ENCODE measurements at places on chromosomes 16 and 17.

- DNase-seq = no peak
Measured at GRCh38 chr17:72463287-72464102, 342.7 kb downstream of the SOX9 start.

GRCh38 chr17:80822700-80823410, 168.8 kb upstream of the CHMP6 start:
- DNase-seq = no peak

- no peak for DNase-seq
Measured at GRCh38 chr17:15236281-15237105, 28.6 kb downstream of the PMP22 start.

DNA sequence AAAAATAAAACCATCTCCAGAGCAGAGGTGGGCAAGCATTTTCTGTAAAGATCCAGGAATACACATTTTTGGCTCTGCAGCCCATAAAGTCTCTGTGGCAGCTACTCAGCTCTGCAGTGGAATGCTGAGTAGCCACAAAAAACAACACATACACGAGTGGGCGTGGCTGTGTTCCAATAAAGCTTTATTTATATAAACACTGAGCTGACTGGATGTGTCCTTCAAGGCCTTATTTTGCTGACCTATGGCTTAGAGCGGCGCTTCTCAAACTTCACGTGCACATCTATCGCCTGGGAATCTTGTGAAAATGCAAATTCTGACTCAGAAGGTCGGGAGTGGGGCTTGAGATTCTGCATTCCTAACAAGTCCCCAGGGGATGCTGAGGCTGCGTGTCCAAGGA, 39.7 kb downstream of the XYLT1 start:
- DNase-seq = no peak

- no peak for DNase-seq
Measured at GRCh38 chr16:48123104-48123788, 32.5 kb downstream of the ABCC12 start.

GRCh38 chr16:86222965-86223551, 287.3 kb upstream of the FOXF1 start:
- DNase-seq = no peak

GRCh38 chr17:48132385-48132784, 24.8 kb downstream of the SNX11 start:
- no peak for DNase-seq
